Effector CD4-positive, alpha-beta T cell (primary cell): ENCODE measurements at places on chromosomes 12 and 14.

DNA sequence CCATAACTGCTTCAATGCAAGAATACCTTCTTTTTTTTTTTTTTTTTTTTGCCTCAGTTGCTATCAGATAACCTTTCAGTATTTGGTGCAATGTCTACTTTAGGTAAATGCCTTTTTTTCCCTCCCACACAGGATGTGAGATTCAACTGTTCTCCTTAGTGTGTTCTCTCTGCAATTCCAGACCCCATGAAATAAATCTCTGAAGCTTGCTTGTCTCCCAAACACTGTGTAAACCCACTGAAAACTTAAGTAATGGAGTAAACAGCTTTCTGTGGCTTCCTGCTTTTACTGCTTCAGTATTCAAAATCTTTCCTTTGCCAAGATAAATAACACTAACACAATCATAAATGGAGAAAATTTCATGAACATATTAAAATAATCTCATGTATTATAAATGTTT is 55.8 kb upstream of the CLEC14A start:
- no peak for DNase-seq

DNA sequence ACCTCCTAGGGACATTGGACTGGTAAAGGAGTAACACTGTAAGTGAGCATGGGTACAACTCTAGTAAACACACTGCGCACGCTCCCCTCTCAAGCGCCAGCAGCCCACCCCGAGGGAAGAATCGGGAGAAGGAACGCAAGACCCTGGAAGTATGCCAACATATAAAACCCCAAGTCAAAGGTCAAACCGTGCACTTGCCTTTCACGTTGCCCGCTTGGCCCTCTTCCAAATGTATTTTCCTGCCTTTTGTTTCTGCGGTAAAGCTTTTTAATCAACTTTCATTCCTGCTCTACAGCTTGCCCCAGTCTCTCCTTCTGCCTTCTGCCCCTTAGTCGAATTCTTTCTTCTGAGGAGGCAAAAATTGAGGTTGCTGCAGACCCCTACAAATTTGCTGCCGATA is 17.6 kb upstream of the CHST11 start:
- DNase-seq: no peak

DNA sequence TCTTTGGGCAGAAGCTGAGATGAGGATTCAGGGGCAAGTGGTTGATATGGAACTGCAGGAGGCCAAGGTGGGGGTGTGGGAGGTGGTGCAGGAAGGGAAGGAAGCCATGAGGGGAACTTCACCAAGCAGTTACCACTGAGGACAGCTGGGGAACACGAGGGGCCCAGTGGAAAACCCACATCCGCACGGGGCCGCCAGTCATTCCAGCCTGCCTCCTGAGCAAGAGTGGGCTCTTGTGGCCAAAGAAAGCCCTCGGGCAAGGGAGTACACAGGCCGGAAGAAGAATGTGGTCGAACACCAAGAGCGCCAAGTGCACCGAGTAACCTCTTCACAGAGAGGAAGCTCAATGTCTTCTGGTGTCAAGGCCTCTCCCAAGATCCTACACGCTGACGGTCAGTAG is 252.2 kb upstream of the FOXN3 start:
- no peak for DNase-seq

DNA sequence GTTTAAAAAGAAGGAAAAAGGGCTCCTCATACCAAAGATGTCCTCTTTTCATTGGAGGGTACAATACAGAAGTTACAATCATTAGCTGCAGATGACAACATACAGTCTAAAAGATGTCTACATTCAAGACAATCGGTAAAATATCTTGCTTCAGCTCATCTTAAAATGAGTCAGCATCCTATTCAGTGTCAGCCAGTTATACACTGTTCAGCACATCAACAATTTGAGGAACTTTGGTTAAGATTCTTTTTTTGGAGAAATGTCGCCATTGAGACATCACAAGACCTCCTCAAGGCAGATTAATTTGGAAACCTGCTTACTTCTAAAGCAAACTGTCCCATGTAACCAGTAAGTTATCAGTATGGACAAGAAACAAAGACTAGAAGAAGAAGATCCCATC is 100.7 kb upstream of the SLC38A4 start:
- DNase-seq: no peak

DNA sequence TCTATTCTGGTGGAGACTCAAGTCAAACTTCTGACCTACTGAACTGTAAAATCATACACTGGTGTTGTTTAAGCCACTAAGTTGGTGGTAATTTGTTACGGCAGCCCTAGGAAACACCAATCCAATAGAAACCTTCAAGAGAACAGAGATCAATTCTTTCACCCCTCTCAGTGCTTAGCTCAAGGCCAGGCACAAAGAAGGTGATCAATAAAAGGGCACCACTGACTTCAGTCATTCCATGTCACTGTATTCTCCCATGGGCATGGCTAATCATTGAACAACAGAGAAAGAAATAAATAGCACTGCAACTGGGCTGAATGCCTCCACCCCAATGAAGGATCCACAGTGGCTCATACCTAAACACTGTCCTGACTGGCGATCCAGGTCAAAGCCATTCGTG is 7.3 kb downstream of the FBLN5 start:
- DNase-seq: no peak

DNA sequence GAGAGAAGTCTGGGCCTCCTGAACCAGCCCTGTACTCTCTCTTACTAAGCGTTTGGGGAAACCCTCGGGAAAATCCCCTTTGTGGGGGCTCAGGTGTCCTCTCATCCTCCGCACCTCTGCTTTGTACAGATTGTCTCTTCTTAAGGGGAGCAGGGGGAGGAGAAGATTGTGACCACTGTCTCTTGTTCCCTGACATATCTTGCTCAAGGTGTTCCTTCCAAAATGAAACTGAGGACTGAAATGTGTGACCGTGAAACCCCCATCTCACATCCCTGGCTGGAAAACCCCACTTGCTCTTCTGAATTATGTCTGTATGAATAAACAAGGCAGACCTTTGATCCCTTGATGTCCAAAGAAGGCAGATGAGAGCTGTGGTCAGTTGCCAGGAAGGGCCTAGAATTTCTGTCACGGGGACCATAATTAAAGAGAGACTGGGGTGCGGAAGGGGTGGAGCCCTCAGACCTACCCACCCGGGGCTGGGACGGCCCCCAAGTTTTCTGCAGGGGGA is 369.8 kb downstream of the AACS start:
- DNase-seq: no peak

DNA sequence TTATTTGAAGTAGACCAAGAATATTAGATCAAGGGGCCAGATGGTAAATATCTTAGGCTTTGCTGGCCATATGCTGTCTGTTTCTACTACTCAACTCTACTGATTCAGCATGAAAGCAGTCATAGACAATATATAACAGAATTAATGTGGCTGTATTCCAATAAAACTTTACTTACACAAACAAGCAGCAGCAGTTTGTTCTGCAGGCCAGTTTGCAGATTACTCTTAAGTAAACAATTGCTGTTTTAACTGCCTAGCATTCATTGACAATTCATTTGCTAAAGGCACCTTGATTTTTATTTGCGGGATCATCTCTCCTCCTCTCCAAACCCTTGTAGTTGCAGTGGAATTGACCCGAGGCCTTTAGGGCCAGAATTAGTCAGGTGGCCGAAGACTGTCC is 94.1 kb upstream of the GARIN6 start:
- DNase-seq: no peak

GRCh38 chr12:94262228-94263010 is 114.0 kb downstream of the PLXNC1 start:
- peak; percentile 53 for DNase-seq
